ENCODE measurements at places on chromosomes 5 and 9.

DNA sequence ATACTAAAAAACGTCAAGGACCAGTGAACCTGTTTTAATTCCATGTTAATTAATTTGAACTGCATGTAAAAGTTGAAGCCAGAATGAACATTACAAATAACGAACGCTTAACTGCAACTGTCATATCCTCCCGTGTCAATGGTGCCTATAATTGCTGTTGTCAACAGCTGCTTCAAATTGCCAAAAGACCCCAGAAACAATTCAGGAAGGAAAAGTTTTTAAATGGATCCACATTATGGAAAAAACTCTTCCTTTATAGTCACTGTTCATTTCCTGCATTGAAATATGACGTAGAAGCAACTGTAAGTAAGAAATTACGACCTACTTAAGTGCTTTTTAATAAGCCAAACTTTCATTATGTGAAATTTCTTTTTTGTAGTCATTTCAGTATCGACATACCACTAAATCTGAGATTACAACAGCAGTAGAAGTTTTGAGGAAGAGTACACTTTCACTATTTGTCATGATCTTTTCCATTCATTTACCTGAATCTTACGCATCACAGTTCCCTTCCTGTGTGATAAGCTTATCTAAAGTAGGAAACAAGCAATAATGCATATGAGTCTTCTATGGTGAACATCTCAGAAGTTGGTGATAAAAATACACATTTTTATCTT, 37.8 kb downstream of the MEF2C start:
- DNase-seq = no peak

DNA sequence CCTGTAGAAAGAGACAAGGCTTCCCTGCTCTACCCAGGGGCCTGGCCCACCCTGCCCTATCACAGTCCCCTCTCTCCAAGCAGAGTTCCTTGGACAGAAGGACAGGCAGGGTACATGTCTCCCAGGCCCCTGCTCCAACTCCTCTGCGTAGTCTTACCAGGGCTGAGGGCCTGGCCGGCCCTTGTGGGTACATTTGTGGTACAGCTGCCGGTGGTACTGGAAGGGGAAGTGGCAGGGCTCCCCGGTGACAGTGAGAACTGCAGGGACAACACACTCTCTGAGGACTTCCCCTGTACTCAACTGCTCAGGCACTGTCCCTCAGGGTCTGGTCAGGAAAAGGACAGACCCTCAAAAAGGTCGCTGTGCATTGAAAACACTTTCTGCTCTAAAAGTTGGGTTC, 3.6 kb downstream of the F12 start:
- no peak for DNase-seq

DNA sequence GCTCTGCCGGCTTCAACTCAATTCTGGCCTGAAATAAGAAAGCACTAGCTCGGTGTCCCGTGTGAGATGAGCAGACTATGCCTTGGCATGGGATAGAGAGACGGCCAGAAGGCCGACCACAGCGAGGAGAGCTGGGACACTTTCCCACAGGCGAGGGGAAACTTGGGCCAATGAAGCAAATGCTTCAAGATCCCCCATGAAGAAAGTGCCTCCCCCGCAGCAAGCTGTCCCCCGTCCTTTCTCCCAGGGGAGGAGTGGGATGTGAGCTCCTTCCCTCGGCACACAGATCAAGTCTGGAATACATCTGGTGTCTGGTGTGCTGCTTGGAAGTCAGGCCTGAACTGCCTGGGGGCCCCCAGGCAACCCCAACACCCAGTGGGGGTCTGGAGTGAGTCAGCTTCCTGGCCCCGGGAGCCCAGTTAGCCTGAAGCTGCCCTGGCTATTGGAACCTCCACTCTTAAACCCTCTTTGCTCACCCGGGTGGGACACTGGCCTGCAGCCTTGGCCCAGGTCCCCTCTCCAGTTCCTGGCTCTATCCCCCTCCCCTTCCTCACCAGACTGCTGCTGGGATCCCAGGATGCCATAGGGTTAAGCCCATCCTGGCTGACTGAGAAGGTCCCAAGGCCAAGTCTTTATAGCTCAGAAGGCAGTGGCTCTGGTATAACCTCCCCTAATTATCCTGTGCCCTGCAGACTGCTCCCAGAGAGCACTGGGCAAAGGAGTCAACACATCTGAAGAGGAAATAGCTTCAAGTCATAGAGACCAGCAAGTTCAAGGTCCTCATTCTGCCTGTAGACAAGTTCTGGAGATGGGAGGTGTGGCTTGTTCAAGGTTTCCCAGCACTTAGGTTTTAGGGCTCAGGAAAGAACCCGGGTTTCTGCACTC, 205.3 kb downstream of the TTLL11 start:
- DNase-seq = no peak

DNA sequence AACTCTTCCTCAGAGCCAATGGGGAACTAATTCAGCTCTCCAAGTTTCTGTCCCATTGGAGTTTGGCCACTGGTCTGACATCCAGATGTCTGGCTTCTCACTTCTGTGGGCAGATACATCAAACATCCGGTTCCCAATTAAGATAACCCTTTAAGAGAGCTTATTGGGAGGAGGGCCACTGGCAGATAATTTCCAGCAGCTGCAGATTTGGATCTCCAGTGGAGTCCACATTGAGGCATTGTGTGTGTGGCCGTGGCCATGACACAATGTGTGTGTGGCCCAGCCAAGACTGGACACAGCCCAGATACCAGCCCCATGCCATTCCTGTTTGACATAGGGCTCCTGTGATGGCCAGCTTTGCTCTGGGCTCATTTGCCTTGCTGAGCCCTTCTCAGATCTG, 110.5 kb upstream of the MAP1B start:
- no peak for DNase-seq

DNA sequence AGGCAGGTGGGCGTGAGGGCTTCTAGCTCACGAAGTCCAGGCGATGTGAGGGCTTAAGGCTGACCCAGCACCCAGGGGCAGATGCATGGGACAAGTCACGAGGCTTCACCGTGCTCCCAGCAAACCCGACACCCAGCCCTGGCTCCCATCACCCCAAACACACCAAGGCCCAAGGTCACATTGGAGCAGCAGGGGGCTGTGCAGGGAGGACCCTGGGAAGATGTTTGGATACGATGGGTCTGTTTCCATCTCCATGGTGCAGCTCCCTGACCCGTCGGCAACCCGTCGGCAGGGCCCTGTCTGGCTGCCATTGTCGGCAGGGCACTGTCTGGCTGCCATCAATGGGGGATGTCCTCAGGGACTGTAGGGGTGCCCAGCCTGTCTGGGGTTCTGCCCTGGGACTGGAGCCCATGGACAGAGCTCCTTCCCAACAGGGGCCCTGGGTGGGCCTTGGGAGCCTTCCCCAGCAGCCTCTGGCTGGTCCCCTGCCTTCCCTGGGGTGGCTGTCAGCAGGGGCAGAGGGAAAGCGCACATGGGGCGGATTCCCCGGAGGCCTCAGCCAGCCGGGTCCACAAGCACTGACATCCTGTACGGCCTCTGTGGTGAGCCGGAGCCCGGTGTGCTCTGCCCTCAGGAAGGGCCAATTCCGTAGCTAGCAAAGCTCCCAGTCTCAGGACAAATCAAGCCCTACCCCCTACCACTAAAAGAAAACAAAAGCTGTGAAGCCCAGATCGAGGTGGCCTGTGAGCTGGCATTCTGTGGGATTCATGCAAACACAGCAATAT, 47.1 kb downstream of the NACC2 start:
- no peak for DNase-seq
